NCI-H1105 treated with DMSO at 0.1 percent for 48 hours (cell line): ENCODE measurements at places on chromosomes 2 and 18.

GRCh38 chr2:6372317-6372901 is 493.3 kb downstream of the CMPK2 start:
- no peak for DNase-seq

DNA sequence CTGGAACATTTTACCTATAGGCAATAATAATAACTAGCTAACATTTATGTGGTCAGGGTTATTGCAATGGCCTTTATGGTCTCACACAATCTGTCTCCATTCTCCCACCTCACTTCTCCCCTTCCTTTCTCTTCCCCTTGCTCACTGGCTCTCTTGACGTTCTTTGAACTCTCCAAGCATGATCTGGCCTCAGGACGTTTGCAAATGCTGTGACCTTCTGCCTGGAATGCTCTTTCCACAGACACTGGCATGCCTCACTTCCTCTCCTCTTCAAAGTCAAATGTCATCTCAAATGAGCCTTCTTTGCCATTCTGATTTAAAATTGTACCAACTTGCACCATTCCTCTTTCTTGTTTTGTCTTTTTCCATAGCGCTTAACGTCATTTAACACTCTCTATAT is 25.3 kb upstream of the GCG start:
- no peak for DNase-seq

- DNase-seq: no peak
Observed at GRCh38 chr2:151766437-151767153, 32.3 kb upstream of the NEB start.

DNA sequence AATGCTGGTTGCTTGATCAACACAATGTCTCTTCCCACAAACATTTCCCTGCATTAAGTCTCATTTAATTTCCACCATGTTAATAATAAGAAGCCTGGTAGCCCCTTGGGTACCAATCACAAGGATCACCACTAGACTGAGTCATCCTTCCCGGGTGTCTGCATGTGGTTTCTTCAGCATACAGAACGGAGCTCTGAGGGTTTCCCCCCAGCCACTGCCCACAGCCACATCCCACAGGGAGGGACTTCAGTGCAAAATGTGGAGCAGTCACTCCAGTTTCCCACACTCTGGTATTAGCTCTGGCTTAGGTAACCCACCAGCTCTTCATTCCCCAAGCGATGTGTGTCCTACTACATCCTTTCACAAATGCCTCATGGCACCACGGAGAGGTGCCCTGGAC is 42.7 kb upstream of the POLE4 start:
- DNase-seq: no peak
